ENCODE measurements at places on chromosomes 13 and 19.

DNA sequence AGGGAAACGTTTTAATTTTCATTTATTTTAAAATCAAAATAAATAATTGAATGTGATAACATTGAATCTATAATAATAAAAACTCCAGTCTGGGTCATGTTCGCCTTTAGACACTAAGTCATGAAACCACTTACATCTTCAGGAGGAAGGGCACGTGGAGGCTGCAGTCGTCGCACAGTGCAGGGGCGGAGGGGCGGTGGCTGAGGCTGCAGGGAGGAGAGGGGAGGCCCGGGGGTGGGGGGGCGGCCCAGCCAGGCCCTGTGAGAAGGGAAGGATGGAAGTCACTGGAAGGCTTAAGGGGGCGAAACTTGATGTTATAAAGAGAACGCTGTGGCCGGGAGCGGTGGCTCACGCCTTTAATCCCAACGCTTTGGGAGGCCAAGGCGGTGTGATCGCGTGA lies 14.9 kb upstream of the LATS2 start:
- DNase-seq, result no peak

- no peak for DNase-seq
Measured at GRCh38 chr13:75375329-75375728, 106.6 kb downstream of the TBC1D4 start.

DNA sequence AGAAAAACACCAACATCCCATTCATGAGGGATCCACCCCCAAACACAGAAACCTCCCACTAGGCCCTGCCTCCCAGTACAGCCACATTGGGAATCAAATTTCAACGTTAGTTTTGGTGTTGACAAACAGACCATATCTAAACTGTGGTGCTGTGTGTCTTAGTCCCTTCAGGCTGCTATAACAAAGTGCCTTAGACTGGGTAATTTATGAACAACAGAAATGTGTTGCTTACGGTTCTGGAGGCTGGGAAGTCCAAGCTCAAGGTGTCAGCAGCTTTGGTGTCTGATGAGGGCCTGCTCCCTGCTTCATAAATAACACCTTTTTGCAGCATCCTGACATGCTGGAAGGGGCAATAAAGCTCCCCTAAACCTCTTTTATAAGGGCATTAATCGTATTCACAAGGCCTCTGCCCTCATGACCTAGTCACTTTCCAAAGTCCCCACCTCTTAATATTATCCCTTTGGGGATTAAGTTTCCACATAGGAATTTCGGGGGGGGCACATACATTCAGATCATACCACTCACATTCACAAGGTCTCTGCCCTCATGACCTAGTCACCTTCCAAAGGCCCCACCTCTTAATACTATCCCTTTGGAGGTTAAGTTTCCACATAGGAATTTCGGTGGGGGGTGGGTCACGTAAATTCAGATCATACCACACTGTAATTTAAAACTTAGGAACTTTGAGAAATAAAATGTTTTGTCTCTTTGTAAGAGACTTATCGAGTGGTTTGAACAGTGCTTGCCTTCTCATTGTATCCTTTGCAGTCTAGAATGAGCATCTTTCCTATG lies 27.5 kb downstream of the ZNF507 start:
- no peak for DNase-seq

DNA sequence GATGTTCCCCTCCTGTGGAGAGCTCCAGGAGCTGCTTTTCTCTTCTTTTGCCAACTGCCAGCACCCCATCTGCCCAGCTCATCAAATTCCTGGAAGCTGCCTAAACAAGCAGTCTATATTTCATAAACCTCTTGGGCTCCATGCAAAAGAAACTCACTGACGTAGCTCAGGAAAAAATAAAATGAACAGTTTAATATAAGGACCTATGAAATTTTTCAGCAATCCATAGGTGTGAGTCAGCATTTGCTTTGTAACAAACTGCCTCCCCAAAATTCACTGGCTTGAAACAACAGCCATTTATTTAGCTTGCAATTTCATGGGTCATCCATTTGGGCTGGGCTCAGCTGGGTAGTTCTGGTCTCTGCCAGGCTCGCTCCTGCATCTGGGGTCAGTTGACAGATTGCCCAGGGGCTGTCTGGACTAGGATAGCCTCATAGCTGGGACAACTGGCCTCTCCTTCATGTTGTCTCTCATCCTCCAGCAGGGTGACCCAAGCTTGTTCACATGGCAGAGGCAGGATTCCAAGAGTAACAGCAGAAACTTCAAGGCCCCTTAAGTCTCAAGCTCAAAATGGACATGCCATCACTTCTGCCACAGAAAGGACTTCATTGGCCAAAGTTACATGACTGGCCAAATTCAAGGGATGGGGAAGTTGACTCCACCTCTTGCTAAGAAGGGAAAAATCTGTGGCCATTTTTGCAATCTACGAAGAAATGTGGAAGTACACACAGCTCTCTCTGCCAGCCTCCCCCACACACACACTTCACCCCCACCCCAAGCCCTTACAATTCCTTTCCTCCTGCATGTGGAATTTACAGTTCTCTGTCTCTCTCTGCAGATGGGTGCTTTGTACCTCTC lies 7.9 kb upstream of the PVR start:
- DNase-seq, result no peak

DNA sequence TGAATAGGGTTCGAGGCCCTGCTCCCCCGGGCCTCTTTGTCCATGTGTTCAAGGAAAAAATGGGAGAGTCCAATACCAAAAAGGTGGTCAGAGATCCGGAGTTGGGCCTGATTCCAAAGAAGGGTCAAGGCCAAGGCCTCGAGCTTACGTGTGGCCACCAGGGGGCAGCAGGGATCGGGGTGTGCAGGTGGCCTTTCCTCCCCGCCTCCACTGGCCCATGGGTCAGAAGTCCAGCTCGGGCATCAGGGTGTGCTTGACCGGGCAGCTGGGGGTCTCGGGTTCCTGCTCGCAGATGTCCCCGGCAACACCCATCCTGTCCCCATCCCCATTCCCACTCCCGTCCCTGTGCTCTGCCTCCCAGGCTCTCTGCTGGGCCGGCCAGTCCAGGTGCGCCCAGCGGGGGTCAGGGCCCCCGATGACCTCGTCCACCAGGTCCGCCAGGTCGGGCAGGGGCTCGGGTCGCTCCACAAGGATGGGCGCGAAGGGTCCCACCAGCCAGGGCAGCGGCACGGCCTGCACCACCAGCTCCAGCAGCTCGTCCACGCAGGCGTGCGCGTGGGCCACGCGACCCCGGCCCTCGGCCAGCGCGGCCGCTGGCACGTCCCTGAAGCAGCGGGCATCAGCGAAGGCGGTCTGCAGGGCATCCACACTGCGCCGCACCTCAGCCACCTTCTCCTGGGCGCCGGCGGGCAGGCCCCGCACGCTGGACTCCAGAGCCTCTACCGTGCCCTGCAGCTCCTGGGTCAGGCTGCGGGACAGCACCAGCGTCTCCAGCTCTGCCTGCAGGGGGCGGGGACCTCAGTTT lies 5.2 kb upstream of the PLIN4 start:
- DNase-seq, result no peak

DNA sequence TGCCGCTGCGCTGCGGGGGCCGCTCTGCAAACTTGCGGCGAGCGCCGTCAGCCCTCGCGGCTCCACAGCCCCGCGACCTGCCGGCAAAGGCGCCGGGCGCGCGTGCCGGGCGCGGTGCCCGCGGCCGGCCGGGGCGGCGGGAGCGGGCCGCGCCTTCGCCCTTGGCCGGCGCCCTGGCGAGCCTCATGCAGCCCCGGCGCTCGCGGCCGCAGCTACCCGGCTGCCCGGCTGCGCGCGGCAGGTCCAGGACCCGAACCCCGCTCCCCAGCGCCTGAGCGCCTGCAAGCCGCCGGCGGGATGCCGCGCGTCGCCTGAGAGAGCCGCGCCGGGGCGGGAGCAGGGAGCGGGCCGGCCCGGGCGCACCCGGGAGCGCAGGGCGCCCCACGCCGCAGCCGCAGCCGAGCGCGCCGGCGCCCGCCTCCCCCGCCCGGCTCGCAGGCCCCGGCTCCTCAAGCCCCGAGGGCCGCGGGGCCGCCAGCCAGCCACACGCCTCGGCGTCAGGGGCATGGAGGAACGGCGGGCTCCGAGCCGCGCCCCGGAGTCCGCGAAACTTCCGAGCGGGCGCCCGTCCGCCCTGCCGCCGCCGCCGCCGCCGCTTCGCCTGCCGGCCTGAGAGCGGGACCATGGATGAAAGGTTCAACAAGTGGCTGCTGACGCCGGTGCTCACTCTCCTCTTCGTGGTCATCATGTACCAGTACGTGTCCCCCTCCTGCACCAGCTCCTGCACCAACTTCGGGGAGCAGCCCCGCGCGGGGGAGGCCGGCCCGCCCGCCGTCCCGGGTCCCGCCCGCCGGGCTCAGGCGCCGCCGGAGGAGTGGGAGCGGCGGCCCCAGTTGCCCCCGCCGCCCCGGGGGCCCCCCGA lies 564 bp downstream of the HS6ST3 start:
- no peak for DNase-seq

DNA sequence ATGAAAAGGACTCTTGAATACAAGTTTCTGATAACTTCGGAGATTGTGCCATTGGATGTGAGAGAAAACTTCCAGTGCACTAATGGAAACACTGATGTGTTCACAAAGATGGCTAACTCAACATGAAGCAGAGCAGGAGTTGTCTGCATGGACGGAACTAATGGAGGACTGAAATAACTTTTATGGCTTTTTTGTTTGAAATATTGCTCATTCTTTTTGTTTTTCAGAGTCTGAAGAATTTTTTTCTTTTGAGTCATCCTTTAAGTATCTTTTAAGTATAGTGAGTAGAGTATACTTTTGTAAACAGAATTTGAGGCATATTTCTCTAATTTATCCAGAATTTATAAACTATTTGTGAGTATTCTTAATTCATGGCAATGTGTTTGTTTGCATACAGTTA lies 25.7 kb downstream of the CRYL1 start:
- no peak for DNase-seq

DNA sequence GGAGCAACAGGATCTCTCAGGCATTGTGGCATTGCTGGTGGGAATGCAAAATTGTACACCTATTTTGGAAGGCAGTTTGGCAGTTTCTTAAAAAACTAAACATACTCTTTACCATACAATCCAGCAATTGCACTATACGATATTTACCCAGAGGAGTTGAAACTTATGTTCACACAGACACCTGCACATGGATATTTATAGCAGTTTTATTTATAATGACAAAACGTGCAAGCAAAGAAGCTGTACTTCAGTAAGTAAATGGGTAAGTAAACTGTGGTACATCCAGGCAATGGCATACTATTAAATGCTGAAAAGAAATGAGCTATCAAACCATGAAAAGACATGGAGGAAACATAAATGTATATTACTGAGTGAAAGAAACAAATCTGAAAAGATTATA lies 71.6 kb upstream of the UBAC2 start:
- DNase-seq, result no peak

DNA sequence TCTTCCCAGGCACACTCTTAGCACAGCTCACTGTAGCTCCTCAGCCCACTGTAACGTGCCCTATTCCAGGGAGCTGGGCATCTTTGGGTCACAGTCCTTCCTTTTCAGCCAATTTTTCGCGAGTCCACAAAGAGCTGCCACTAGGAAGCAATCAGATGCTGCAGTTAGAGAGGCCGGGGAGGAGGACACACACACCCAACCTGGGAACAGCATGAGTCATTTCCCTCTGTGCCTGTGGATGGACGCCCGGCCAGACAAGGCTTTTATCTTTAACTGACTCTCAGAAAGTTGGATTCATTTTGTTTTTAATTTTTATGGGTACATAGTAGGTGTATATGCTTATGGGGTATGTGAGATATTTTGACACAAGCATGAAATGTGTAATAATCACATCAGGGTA lies 918.6 kb downstream of the UQCRFS1 start:
- no peak for DNase-seq

GRCh38 chr13:25771641-25772478 lies 280.0 kb downstream of the SHISA2 start:
- DNase-seq, result no peak

DNA sequence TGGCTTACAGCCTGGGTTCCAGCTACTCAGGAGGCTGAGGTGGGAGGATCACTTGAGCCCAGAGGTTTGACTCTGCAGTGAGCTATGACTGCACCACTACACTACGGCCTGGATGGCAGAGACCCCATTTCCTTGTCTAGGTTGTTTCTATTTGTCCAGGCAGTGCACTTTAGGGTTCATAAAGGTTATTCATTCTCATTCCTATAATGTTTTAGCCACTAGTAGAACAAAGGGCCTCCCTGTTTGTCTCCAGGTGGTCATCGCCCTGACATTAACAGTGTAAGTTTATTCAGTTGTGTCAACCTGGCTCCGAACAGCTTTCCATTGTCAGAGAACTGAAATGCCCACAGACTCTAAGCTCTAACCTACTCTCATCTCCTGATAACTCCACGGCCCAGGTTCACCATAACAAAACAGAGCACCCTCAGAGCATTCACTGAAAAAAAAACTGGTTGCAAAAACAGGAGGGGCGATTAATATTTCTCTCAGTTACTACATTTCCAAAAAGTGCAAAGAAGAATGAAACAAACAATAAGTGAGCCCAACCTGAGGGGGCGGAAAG lies 37.1 kb downstream of the SMAD9 start:
- no peak for DNase-seq

DNA sequence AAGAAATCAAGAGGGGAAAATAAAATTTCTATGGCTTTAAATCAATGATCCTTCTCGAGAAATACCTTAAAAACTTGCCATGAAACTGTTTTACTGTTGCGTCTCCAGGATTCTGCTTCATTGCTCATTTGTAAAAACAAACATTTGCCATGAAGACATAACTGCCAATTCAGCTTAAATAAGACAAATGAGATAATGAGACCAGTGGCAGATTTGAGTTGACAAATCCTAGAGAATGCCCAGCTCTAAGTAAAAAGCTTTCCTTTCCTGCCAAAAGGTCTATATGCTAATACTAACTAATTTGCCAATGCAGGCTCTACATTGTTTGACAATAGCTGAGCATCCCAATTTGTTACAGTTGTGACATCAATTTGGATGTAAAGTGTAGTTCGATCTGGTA lies 400.5 kb upstream of the PCDH9 start:
- DNase-seq, result no peak

DNA sequence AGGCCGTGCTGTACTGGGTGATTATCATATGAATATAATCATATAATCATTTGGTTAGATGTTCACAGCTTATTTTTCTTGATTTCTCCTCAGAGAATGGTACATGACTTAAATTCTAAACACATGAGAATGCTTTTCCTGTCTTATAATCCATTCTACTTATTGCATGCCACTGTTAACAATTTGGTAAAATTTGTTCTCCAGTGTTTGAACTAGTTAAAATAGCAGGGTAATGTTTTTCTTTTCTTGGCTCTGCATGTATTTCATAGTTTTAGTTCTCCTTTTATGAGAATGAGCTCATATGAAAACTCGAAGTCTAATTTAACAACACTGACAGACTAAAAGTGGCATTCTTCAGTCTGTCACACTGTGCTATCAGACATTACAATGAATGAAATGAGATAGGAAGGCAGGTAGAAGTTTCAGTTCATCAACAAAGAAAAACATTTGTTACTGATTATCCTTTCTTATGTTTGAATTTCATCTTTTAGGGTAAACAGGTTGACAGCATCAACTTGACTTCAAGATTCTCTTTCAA lies 10.2 kb downstream of the SPRYD7 start:
- DNase-seq, result no peak

GRCh38 chr19:16676101-16676798 lies 15.3 kb downstream of the TMEM38A start:
- DNase-seq, result no peak

- no peak for DNase-seq
Measured at GRCh38 chr19:30116530-30116929, 174.5 kb downstream of the URI1 start.

Measured in stimulated activated CD8-positive, alpha-beta memory T cell treated with anti-CD3 and anti-CD28 coated beads, Interleukin-2, amount 100 ng/mL, for 1 hour (primary cell).